ENCODE measurements at places on chromosomes 7 and 10.

- DNase-seq = no peak
Observed at GRCh38 chr10:119677904-119678755, 26.9 kb downstream of the BAG3 start.

DNA sequence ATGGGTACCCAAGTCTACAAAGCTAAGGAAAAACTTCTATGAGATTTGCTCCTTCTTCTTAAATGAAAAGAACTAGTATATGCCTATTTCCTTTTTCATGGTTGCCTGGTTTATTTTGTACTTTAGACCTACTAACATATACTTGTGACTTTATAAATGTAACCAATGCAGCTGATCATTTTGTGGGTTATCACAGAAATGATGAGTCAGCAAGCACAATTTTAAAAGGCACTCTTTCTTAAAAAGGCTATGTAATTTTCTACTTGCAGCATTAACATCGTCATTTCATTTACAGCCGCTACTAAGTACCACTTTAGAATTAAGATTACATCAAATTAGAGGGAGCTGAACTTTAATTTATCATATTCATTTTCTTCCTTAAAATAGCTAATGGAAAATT, 13.6 kb downstream of the NEBL start:
- DNase-seq = no peak

- no peak for DNase-seq
Observed at GRCh38 chr7:108375668-108376067, 80.6 kb downstream of the NRCAM start.

DNA sequence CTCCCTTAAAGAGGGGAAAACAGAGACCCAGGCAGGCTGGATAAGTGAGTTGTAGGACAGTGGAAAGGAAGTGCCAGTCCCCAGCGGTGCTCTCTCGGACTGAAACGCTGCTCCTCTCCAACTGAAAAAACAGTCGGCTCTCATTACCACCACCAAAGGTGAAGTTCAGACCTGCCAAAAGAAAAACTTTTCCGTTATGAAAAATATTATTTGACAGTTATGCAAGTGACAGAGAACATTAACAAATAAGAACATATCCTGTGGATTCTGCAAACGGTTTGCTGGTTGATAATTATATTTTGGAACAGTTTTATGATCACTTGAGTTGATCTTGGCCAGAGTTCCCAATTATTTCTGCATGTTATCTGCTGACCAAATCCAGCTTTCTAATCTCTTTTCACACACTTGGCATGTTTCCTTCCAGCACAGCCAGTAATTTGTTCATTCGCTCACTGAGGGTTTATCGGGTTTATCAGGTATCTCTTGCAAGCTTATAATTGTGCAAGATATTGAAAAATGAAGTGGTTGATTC, 82.6 kb downstream of the PTPRE start:
- no peak for DNase-seq

- DNase-seq = no peak
Observed at GRCh38 chr7:115066634-115067033, 144.7 kb downstream of the MDFIC start.

GRCh38 chr7:24722386-24723177, 34.7 kb downstream of the GSDME start:
- DNase-seq = no peak

GRCh38 chr7:122887198-122887597, 938 bp upstream of the CADPS2 start:
- no peak for DNase-seq

DNA sequence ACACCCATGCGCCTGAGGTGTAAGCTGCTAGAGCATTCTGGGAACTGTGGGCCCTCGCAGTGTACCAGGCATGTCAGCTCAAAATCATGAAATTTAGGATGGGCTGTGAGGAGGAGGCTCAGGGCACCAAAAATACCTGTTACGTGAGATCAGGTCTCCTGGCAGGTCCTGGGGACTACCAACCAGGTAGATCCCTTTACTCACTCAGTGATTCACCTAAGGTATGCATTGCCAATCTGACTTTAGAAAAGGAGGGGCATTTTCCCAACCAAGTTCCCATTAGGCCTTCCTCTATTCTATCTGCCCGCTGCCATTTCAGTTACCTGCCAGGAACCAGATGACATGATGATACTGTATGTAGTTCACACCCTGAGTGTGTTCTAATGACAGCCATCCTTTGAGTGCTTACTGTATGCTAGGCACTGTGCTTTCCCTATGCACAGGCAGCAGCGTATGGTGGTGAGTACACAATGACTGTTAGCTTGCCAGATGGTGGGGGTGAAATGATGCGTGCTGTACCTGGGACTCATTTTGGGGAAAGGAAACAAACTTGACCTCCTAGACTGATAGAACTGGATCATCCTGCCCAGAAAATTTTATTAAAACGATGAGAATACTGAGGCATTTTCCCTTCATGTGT, 62.0 kb downstream of the CFAP58 start:
- DNase-seq = no peak

DNA sequence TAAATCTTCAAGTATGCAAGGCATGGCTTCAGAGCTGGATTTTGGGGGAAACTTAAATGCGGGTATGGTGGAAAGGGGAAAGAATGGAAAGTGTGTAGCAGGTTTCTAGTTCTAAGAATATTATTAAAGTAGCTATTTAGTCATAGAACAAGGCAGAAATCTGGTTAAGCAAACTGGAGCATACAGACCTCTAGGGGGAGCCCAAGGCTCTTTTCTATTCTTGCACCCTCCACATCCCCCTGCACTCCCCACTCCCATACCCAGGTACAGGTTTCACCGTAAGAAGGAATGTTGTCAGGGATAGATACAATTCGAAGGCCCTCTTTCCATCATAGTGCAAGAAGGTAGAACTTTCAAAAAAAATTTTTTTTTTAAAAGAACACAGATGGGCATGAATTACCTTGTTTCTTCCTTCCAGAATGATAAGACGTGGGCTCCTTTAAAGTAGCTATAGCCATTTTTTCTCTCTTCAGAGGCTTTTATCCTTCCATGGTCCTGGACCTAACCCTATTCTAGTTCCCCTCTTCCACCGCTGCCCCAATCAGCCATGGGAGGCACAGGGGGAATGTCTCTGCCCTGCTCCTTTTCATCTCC, 41.5 kb upstream of the SMIM30 start:
- DNase-seq = peak; percentile 6

DNA sequence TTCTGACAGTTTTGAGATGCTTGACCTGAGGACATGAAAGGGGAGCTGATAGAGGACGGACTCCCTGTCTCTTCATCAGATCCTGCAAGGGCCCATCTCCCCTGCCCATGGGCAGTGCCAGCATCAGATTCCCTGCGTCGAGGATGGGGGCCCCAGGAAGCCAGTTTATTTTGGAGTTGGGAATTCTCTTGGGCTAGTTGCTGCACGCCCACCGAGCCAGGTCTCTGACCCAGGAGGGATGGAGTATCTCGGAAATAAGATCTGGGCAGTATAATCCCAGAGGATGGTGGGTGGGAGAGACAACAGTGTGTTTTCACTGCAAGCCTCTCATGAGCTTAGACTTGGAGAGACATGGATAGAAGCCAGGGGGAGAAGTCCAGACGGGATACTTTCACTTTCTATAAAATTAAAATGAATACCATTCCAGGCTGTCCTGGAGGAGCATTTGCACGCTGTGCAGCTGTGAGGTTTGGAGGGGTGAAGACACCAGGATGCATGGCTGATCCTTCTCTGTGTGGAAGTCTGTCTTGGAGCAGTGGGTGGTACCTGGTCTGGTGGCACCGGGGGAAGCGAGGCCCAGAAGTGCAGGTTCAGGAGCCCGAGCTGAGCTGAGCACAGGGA, 25.8 kb downstream of the DOCK1 start:
- DNase-seq = no peak

DNA sequence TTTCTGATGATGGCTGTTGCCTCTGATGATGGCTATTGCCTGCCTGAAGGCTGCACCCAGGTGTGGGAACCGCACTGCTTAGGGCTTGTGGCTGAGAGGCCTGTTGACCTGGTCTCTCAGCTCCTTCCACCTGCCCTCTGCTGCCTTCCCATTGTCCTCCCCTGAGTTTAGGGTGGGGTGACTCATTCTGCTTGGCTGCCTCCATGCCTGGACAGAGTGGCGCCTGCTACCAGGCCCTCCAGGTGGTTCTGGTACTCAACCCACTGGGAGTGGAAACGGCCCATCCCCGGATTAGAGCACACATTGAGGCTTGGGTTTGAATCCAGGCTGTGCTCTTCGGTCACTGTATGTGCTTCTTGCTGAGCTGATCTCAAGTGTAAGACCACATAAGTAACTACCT, 120.6 kb downstream of the SEM1 start:
- DNase-seq = no peak

Data from activated CD4-positive, alpha-beta T cell treated with anti-CD3 and anti-CD28 coated beads, Interleukin-2, amount 10 ng/mL, durations not matched to agents 7 days and 5 days (primary cell).